RWPE1 (cell line): ENCODE measurements at places on chromosomes 12 and 14.

GRCh38 chr12:108907839-108908351, 28.0 kb downstream of the DAO start:
- peak; percentile 26 for DNase-seq

GRCh38 chr12:92719674-92720073, 16.9 kb downstream of the PLEKHG7 start:
- DNase-seq = no peak

GRCh38 chr12:59643550-59643949, 47.7 kb downstream of the SLC16A7 start:
- DNase-seq = no peak

DNA sequence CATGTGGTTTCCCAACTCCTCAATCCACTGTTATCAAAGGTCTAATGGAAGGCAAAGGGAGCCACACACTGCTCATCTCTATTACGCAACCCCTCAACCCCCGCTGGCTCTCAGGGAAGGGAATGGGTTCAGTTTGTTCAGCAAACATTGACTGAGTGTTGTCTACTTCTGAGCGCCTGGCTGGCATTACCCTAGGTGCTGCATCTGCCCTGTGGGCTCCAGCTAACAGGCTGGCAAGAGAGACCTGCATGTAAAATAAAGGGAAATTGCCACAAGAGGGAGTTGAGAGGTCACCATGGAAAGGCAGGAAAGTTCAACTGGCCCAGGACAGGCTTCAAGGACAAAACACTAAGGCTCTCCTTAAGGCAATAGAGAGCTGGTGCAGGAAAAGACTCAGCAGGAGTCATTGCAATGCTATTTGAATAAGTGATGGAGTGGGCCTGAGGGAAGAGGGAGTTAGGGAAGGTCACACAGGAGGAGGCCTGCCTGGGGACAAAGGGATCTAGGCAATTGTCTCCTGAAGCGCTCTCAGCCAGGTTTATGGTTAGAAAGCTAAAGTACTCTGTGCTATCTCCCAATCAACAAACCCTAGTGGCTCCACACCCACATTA, 5.5 kb upstream of the ZNF740 start:
- DNase-seq = no peak

DNA sequence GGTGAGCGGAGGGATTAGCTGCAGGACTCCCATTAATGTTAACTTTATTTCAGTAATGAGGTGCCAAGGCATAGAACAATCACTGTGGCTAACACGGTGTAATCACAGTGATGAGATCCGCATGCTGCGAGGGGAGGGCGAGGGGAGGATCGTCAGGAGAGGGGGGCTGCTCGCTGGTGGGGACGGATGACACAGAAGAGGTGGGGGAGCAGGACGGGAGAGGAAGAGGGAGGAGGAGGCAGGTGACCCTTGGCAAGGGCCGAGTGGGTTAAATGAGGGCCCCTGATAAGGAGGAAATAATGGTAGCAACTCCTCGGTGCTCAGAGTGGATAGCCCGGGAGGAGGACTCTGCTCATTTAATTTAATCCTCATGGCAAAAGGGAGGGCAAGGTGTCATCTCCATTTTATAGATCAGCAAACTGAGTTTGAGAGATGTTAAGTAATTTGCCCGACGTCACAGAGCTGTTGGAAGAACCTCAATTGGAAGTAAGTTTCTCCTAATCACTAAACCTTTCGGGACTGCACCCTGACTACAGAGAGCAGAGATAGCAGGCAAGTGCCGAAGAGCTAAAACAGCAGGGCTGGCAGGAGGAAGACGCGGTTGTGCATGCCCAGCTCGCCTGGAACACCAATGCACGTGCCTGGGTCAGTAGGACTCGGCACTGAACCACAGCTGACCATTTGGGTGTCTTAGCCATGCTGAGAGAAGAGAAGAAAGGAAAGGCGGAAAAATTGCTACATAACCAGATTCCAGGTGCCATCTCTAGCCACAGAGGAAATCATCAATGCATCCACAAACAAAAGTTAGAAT, 43.0 kb downstream of the SPRING1 start:
- DNase-seq = no peak

- DNase-seq = no peak
These were observed 52.3 kb upstream of the KCNA5 start for GRCh38 chr12:4991373-4991772.

GRCh38 chr14:92789457-92790089, 4.5 kb upstream of the GOLGA5 start:
- no peak for DNase-seq

GRCh38 chr14:22319526-22320361, 269.3 kb downstream of the DAD1 start:
- peak; percentile 20 for DNase-seq

DNA sequence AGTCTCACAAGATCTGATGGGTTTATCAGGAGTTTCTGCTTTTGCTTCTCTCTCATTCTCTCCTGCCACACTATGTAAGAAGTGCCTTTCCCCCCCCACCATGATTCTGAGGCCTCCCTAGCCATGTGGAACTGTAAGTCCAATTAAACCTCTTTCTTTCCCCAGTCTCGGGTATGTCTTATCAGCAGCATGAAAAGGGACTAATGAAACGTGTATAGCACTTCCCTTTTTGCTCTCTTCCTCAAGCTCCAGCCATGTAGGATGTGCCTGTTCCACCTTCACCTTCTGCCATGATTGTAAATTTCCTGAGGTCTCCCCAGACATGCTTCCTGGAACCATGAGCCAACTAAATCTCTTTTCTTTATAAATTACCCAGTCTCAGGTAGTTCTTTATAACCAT, 7.0 kb upstream of the CRACR2A start:
- no peak for DNase-seq

- DNase-seq = no peak
These were observed 43.3 kb upstream of the CMKLR1 start for GRCh38 chr12:108382437-108382801.

GRCh38 chr14:102893452-102893851, 29.0 kb upstream of the AMN start:
- DNase-seq = no peak

DNA sequence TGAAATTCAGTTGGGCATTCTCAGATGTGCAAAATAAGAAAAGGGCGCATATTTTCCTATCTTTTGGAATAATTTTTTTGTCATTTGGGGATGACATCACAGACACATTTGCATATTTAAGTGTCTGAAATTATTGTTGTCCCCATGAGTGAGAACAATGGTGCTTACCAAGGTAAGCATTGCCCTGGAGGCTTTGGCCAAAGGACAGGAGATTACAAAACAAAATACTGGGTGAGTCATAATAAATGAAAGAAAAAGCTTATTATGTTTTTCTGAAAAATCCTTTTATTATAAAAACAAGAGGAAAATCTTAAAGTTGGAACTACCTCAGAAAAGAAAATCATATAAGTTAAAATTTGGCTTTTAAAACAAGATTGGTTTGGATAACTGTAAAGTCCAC, 254.9 kb downstream of the BTG1 start:
- peak; percentile 18 for DNase-seq
